ENCODE measurements at places on chromosomes 5 and 9. TPM values are rescaled to one million over a fixed set of nuclear protein-coding genes. Genes with fewer than 3 reads are reported as not detected.

GRCh38 chr5:123610665-123611405, 98.9 kb downstream of the CSNK1G3 start:
- no peaks in the 10 kb centered on the region for H3K4me1 ChIP-seq
- no peaks in the 10 kb centered on the region for H3K27me3 ChIP-seq
- DNase-seq, result peak; percentile 68
- no peak overlapping the region for H3K27ac ChIP-seq
- peaks cover 10% of the 10 kb centered on the region for H3K36me3 ChIP-seq
- H3K4me3 ChIP-seq, result no peak overlapping the region

DNA sequence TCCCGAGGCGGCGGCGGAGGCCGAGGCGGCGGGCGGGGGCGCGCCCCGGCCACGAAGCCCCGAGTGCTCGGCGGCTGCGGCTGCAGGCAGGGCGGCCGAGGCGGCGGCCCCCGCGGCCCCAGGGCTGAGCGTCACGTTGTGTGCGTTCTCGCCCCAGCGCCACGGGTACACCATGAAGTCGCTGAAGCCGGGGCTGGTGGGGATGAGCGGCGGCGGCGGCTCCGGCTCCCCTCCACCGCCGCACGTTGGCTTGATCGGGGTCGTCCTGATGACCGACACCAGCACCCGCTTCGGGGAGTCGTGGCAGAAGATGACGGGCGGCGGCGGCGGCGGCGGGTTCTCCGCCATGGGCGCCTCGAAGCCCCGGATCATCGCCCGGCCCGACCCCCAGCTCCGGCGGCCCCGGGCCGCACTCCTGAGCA, 498 bp downstream of the ZNF367 start:
- no peaks in the 10 kb centered on the region for H3K27me3 ChIP-seq
- H3K4me1 ChIP-seq, result peaks cover 49% of the 10 kb centered on the region
- H3K36me3 ChIP-seq, result no peaks in the 10 kb centered on the region
- H3K27ac ChIP-seq, result peak overlapping the region; percentile 99
- DNase-seq, result no peak

GRCh38 chr9:14043483-14043882, 270.5 kb downstream of the NFIB start:
- H3K27ac ChIP-seq, result no peak overlapping the region
- no peak for DNase-seq
- H3K4me3 ChIP-seq, result no peak overlapping the region
- no peaks in the 10 kb centered on the region for H3K36me3 ChIP-seq

- H3K4me1 ChIP-seq, result no peaks in the 10 kb centered on the region
- DNase-seq, result no peak
- peaks cover 40% of the 10 kb centered on the region for H3K27me3 ChIP-seq
- H3K27ac ChIP-seq, result no peak overlapping the region
- no peaks in the 10 kb centered on the region for H3K36me3 ChIP-seq
Observed at GRCh38 chr5:175813943-175814630, 57.3 kb upstream of the CPLX2 start.

DNA sequence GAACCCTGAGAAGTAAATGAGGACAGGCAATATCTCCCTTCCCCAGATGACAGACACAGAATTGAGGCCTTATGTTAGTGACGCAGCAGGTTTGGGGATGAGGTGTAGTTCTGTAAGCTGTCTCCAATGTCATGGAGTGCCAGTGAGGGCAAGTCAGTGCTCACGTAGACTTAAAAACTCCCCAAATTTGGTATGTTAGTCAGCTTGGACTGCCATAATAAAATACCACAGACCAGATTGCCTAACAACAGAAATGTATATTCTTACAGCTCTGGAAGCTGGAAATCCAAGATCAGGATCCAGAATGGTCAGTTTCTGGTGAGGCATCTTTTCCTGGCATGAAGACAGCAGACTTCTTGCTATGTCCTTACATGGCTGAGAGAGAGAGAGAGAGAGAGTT, 14.9 kb downstream of the FOXI1 start:
- no peak for DNase-seq
- no peak overlapping the region for H3K27ac ChIP-seq
- no peaks in the 10 kb centered on the region for H3K4me1 ChIP-seq
- H3K36me3 ChIP-seq, result no peaks in the 10 kb centered on the region
- H3K27me3 ChIP-seq, result no peaks in the 10 kb centered on the region
- H3K4me3 ChIP-seq, result no peak overlapping the region

DNA sequence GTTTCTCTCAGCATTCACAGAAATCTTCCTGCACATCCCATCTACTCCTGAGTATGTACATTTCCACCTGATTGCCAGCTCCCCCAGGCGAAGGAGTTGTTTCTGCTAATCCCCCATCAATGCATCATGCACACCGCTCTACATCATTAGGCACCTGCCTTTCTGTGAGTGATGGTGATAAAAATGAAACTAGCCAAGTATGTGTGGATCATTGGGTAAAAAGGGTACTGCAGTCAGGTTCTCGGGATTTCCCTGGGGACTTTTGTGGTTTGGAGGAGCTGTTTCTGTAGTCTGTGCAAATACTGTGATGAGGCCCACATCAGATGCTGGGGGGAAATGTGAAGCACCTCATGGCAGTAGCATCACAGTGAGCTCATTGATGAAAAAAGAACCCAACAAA, 30.4 kb downstream of the CAMK4 start:
- DNase-seq, result no peak
- H3K27ac ChIP-seq, result no peak overlapping the region
- H3K27me3 ChIP-seq, result no peaks in the 10 kb centered on the region
- H3K36me3 ChIP-seq, result no peaks in the 10 kb centered on the region
- no peaks in the 10 kb centered on the region for H3K4me1 ChIP-seq

DNA sequence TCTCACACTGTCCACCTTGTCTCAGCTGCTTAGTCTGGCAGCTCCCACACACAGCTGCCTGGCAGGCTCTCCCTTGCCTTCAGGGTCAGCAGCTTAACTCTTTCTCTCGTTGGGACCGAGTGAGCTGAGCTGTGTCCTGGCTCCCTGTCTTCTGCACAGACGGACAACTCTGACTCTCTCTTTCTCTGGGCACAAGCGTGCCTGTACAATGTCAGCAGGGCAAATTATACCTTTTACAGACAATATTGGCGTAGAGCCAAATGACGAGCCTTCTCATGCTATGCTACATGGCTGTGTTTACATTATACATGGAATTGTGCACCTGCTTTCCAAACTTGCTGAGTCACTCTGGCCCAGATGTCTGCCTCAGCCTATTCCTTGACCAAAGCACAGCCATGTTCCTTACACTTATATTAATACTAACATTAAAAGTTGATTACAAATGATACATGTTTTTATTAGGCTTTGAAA, 188.6 kb downstream of the CYLC2 start:
- DNase-seq, result no peak
- no peaks in the 10 kb centered on the region for H3K36me3 ChIP-seq

DNA sequence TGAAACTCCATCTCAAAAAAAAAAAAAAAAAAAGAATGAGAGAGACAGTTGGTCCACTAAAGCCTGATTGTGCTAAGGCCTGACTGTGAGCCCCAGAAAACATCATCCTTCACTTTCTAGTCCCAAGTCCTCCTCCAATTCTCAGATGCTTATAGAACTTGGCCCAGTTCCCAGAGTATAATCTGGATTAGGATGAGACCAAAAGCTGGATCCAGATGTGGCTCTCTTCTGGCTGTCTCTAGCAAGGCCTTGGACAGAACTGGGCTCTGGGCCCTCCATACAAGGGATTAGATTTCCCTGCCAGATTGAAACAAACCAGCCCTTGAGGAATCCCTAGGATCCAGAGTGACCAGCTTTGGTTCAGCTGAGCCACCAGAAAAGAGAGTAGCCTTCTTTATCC, 98.4 kb upstream of the ZNF366 start:
- H3K4me1 ChIP-seq, result no peaks in the 10 kb centered on the region
- no peak overlapping the region for H3K4me3 ChIP-seq
- no peak overlapping the region for H3K27ac ChIP-seq
- no peak for DNase-seq
- no peaks in the 10 kb centered on the region for H3K36me3 ChIP-seq

DNA sequence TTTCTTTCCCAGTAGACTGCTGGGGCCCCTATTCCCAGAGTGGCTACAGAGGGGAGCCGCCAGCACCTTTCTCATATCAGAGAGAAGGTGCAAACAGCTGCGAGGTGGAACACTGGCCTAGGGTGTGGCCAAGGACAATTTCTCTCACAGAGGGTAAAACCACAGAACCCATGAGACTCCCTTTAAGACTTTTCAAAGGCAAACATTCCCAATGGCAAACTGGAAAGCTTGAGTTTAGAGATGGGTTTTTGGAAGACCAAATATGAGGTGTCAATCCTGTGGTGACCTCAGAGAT, 335.1 kb upstream of the PIK3R1 start:
- H3K4me3 ChIP-seq, result no peak overlapping the region
- no peaks in the 10 kb centered on the region for H3K36me3 ChIP-seq
- no peaks in the 10 kb centered on the region for H3K4me1 ChIP-seq
- H3K27ac ChIP-seq, result no peak overlapping the region
- no peaks in the 10 kb centered on the region for H3K27me3 ChIP-seq

Gene LTC4S
- total RNA-seq, result 16.4 TPM

Gene C9orf153
- 0.41 TPM for total RNA-seq

Gene TRPM6
- 3.8 TPM for total RNA-seq
